ENCODE measurements at places on chromosomes 1 and 21.

GRCh38 chr21:46286648-46287002 is 483 bp downstream of the YBEY start:
- no peak for DNase-seq

GRCh38 chr1:77938651-77939050 is 40.2 kb downstream of the FUBP1 start:
- no peak for DNase-seq

DNA sequence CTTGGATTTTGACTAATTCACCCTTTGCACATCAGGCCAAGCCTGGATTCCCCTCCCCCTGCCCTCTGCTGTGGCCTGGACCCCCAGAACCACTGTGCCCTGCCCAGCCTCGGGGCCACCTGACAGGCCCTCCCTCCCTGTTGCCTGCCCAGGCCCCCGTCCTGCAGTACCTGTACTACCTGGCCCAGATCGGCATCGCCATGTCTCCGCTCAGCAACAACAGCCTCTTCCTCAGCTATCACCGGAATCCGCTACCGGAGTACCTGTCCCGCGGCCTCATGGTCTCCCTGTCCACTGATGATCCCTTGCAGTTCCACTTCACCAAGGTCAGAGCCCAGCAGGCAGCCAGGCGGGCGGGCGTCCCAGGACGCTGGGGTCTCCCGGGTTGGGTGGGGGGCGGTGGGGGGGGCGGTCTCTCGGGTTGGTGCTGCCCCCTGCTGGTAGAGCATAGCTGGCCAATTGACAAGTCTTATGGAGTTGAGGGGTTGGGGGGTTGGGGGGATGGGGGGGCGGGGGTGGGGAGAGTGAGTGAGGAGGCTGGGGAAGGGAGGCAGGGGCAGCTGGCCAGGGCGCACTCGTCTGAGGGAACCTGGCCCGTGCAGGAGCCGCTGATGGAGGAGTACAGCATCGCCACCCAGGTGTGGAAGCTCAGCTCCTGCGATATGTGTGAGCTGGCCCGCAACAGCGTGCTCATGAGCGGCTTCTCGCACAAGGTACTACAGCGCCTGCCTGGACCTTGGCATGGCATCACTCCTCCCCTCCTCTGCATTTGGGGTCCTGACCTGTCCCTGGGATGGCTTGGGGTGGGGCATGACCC is 10.7 kb downstream of the AMPD2 start:
- DNase-seq = no peak

GRCh38 chr1:203477748-203478147 is 2.1 kb downstream of the PRELP start:
- DNase-seq = no peak

DNA sequence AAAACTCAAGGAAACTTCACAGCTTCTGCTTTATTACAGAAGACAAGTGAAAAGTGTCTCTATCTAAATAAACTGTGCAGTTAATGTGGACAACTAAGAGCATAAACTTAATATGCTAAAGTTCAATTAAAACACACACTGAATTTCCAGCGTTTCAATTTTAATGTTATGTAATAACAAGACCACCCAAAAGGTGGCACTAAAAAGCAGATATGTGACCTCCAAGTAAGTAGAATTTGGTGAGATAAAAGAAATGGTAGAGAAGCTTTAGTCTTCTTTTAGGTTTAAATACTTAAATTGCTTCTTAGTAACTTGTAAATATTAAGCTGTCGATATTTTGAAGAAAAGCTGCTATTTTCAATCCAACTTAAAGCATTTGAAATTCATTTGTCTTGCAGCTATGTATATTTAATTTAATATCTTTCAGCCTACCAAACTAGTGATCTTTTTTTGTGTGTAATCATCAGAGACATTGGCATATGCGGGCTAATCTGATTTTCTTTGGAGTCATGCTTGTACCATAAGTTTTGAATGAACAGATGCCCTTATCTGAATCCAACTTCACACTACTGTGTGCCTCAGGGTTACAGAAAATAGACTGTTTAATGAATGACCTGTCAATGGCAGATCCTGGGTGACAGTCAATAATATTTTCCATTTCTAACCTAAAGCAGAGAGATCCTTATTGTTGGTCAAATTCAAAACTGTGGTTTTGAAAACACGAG is 36.5 kb upstream of the ADAMTS1 start:
- peak; percentile 39 for DNase-seq

- DNase-seq = no peak
Observed at GRCh38 chr1:111201275-111202090, 1.0 kb upstream of the DENND2D start.

DNA sequence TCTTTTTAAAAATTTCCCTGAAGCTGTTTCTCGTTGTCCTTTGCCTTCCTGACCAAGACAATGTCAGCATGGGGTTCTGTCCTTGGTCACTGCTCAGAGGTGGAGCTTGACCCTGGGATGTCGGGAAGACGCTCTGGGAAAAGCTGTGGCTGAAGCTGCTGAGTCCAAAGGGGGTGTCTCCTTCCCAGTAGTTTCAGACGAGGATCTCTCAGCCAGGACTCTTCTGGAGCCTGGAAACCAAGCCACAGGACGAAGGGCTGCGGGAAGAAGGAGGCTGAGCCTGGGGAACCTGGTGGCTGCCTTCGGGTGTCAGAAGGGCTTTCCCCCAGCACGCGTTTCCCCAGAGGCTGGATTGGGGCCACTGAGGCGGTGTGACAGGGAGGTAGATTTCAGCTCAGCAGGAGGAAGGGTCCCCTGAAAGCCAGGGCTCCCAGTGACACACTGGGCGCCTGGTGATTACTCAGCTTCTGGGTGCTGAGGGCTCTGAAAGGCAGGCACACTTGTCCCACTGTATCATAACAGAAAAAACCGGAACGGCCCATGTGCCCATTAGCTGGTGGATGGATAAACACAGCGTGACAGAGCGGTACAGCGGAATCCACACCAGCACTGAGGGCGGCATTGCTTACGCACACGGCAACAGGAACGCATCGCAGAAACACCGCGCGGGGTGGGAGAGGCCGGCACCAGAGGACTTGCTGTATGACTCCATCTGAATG is 5.0 kb upstream of the KRTAP12-1 start:
- DNase-seq = no peak

DNA sequence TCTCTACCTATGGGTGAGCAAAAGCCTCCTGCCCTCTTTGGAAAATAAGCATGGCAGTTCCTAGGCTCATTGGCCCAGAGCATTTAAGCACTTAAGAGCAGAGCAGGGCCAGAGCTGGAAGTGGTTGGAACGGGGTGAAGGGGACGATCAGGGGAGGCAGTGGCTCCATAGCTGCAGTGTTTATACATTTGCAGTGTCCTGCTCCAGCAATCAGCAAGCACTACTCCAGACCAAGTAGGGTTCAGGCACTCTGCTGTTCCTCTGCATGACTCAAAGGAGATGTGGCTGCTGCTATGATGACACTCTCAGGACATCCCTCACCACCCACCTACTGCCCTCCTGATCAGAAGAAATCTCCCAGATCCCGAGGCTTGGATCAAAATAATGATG is 55.0 kb downstream of the TRABD2B start:
- no peak for DNase-seq

GRCh38 chr1:54619749-54620148 is 3.6 kb downstream of the FAM151A start:
- DNase-seq = no peak

- DNase-seq = no peak
Observed at GRCh38 chr1:101588677-101589076, 351.9 kb downstream of the S1PR1 start.

- no peak for DNase-seq
Observed at GRCh38 chr1:104163912-104164476, 414.3 kb downstream of the AMY1C start.

DNA sequence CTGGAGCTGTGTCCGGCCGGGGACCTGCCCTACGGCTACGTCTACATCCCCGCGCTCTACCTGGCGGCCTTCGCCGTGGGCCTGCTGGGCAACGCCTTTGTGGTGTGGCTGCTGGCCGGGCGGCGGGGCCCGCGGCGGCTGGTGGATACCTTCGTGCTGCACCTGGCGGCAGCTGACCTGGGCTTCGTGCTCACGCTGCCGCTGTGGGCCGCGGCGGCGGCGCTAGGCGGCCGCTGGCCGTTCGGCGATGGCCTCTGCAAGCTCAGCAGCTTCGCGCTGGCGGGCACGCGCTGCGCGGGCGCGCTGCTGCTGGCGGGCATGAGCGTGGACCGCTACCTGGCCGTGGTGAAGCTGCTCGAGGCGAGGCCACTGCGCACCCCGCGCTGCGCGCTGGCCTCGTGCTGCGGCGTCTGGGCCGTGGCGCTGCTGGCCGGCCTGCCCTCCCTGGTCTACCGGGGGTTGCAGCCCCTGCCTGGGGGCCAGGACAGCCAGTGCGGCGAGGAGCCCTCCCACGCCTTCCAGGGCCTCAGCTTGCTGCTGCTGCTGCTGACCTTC is 412 bp downstream of the GPR25 start:
- no peak for DNase-seq
